ENCODE measurements at places on chromosomes 11 and 22.

GRCh38 chr11:37182031-37182430 is 584.0 kb upstream of the RAG2 start:
- no peak for DNase-seq

DNA sequence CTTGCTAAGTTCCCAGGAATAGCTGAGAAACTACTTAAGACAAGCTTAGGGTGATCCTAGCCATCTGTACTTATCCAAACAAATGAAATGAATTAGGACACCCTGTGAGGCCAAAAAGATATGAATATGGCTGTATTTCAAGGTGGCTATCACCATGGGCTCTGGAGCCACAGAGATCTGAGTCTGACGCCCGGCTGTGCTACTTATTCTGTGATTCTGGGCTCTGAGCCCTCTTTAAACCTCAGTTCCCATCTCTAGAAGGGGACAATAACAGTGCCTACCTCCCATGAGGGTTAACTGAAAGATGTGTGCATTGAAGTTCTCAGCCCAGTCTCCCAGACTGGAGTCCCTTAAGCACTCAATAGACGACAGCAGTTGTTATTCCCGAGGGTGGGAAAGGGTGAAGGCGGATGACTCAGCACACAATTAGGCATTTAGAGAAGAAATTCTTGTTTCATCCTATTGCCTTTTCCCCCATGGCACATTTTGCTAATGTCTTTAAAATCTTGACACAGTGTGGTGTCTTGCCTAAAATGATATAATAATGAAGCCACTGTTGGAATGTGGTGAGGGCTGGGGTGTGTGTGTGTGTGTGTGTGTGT is 132.5 kb downstream of the ADAMTS15 start:
- DNase-seq = no peak

DNA sequence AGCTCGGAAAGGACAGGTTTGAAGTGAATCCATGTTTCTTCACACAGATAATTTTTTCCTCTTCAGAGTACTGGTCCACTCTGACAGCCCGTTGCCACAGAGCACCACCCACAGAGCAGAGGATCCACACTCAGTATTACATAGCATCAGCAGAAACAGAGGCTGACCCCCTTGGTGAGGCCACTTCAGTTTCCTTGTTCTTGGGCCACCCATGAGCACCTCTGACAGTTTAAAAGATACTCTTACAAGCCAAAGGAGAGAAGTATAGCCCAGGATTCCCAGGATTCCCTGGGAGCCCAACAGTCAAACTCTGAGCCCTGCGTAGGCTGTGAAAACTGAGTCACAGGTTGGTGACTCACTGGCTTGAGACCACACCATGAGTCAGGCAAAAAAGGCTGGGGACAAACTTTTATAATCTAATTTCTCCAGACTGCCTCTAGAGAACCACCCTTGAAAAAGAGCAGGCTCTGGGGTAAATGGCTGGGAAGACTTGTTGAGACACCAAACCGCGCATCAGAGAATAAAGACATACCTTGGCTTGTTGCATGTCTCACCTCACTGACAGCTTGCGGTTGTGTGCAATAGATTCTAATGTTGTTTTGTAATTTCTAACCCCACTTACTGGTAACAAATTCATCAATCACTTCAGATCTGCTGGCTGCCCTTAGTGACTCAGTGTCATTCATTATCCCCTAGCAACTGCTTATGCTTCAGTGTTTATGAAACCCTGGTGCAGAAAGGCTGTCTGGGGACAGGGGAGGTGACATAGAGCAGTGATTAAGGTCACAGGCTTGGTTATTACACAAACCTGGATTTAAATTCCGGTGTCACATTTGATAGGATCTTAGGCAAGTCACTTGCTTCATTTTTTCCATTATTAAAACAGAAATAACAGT is 56.9 kb upstream of the PRSS23 start:
- DNase-seq = peak; percentile 68

GRCh38 chr11:33899400-33900037 is 7.6 kb upstream of the LMO2 start:
- no peak for DNase-seq

DNA sequence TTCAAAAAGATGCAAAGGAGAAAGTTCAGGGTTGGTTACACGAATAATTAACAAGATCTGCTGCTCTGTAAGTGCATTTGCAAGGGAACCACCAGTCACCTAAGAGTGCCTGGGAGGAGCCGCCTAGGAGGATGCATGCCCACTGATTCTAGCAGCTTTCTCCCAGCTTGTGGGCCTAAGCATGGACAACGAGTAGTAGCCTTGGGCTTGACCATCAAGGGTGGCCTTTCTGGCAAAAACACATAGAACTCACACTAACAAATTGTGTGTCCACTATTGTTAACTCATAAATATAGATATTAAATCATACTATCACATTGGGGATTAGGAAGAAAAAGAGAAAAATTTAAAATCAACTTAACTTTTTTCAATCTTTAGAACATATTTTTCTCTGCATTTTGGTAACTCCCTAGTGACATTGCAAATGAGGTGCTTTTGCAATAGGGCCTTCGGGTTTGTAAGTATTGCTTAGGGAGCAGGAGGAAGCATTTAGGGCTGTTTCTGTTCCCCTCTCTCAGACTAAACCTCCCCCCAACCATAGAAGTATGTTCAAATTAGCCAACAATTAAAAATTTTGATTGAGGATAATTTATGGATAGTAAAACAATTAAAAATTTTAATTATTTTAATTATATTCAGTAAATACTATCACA is 57.3 kb upstream of the CEP295 start:
- no peak for DNase-seq

DNA sequence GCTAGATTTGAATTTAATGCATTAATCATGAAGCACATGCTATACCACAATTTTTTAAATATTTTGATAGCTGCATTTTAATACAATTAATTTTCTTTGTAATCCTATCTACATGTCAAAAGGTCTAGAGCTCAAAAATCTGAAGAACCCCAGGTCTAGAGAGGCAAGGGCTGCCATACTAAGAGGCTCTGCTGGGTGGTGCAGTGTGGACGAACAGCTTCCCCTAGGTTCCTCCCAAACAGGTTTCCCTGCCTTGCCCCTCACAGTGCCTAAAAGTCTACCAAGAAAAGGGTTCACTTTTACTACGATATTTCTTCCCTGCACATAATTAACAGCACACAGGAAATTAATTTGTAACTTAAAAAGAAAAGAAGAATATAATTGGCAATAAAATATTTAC is 681.1 kb downstream of the OPCML start:
- no peak for DNase-seq

DNA sequence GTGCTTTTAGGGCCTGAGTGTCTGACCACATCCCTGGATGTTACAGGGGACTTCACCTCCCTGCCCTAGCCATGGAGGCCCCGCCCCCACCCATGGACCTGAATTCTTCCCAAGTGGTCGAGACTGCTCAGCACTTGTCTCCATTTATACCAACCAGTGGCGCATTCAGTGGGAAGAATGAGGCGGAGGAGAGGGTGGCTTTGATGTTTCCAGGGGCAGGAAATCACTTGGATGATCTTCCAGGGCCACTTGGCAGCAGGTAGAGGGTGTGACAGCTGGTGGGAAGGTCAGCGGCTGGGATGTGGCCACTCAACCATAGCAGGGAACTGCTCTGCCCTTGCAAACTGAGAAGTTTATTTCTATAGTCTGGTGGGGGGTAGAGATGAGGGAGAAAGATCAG is 155.1 kb upstream of the BLID start:
- DNase-seq = no peak

GRCh38 chr11:64842851-64843685 is 1.4 kb downstream of the CDC42BPG start:
- DNase-seq = no peak

DNA sequence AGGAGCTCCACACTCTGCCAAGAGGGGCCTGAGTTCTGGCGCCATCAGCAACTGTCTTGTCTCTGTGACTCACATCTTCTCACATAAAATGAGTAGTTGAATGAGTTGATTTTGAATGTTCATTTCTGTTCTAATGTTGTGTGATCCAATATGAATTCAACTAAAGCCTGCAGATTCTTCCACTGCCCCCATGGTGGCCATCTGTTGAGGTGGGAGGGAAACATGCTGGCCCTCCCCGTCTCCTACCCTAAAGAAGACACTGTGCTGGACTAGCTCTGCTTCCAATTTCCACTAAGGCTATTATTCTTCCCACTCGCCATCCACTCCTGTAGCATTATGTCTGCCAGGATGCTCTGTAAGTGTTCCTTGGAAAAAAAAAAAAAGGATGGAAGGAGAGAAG is 555.6 kb upstream of the LARGE1 start:
- DNase-seq = no peak

- DNase-seq = no peak
These were observed 82.5 kb upstream of the SORL1-AS1 start for GRCh38 chr11:121535129-121535796.

- no peak for DNase-seq
These were observed 65.0 kb downstream of the LRP5 start for GRCh38 chr11:68377389-68377795.

- DNase-seq = no peak
These were observed 56.1 kb downstream of the MICAL2 start for GRCh38 chr11:12166299-12167060.

DNA sequence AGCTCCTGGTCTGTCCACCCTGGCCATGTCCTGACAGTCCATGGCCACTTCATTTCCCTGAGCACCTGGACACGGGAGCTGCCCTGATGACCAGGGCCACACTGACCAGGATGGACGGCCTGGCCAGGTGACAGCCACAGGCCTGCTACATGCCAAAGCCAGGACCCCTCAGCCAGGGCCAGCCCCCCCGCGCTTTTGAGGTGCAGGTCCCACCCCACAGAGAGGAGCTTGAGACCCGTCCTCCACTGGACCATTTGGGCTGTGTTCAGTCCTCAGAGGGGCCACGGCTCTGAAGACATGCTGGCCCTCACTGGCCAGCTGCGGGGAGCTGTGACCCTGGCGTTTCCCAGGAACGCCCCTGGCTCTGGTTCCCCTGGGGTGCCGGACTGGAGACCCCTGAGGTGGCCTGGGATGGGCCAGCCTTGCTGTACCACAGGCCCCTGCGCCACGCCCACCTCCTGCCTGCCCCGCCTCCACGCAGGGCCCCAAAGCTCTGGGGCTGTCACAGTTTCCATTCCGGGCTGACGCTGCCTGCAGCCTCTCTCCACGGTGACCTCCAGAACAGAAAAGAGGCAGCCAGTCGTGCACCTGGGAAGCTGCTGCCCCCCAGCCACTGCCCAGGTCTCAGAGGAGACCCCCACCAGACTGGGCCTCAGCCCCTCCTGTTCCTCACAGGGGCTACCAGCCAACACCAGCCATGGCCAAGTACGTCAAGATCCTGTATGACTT is 18.2 kb downstream of the EPS8L2 start:
- DNase-seq = no peak

DNA sequence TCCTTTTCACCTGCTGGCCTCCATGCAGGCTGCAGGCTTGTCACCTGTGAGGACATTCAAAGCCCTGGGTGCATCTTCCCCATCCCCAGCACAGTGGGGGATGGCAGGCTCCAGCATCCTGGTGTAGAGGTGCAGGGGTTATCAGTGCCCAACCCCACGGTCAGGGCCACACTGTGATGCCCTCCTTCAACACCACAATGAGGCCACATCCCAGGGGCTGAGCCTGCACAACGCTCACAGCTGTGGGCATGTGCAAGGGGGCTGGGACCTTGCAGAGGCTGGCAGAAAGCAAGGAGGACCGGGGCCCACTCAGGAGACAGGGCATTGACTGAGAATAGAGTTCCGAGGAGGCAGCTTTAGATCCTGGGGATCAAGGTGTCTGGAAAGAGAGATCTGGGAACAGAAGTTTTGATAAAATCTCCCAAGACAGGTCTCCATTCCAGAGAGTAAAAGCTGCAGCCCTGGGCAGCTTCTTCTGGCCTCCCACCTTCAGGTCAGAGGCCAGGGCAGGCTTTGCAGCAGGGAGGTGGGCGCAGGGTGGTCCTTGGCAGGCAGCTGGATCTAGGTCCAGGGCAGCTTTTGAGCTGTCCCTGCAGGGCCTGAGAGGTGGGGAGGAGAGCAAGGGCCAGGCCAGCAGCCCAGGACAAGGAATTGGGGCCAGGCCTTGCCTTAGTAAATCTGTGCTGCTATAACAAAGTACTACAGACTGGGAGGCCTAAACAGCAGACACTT is 250.8 kb upstream of the B3GAT1 start:
- no peak for DNase-seq

DNA sequence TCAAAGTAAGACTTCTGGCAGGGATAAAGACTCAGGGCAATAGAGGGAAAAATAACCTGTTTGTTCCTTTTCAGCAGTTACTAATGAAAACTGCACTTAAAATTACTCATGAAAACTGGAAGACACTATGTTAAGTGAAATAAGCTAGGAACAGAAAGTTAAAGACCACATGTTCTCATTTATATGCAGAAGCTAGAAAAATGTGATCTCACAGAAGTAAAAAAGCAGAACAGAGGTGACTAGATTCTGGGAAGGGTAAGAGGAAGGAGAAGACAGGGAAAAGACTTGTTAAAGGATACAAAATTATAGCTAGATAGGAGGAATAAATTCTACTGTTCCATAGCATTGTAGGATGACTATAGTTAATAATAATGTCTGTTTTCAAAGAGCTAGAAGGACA is 22.2 kb downstream of the HPS5 start:
- no peak for DNase-seq
